Lower lobe of right lung (tissue), 2 donors: ENCODE measurements at places on chromosomes 2 and 18. TPM values are rescaled to one million over a fixed set of nuclear protein-coding genes. Genes with fewer than 3 reads are reported as not detected.

The SNTG2 gene
- total RNA-seq: 1.4 TPM

The TBR1 gene
- not detected for total RNA-seq

The KCNG2 gene
- total RNA-seq: 0.50 TPM

The GBX2 gene
- not detected for total RNA-seq

The GREB1 gene
- 2.3 TPM for total RNA-seq

The NEURL3 gene
- 0.27 TPM for total RNA-seq

The EFR3B gene
- 9.0 TPM for total RNA-seq

The TMEM17 gene
- 1.8 TPM for total RNA-seq

The ALLC gene
- not detected for total RNA-seq

The IL1R2 gene
- 23.3 TPM for total RNA-seq

The CD8B2 gene
- total RNA-seq: 0.21 TPM

The ALPG gene
- 0.53 TPM for total RNA-seq

The TWIST2 gene
- 8.4 TPM for total RNA-seq

The HOXD13 gene
- not detected for total RNA-seq

The SERPINB3 gene
- not detected for total RNA-seq

The ZNF396 gene
- 4.4 TPM for total RNA-seq

The CHRND gene
- total RNA-seq: not detected

The CDH2 gene
- 0.68 TPM for total RNA-seq

The CCDC142 gene
- total RNA-seq: 20.2 TPM

The GPR17 gene
- 0.18 TPM for total RNA-seq

The IL36RN gene
- not detected for total RNA-seq

The VIT gene
- 4.2 TPM for total RNA-seq

The XPO1 gene
- total RNA-seq: 111 TPM

The CYTIP gene
- 40.5 TPM for total RNA-seq

The LRRTM4 gene
- 0.77 TPM for total RNA-seq

The MFF gene
- total RNA-seq: 53.0 TPM

The RSAD2 gene
- 21.9 TPM for total RNA-seq

The C2orf68 gene
- 40.6 TPM for total RNA-seq

The PDE1A gene
- total RNA-seq: 5.2 TPM

The IL36G gene
- not detected for total RNA-seq

The PIEZO2 gene
- 11.1 TPM for total RNA-seq

The APCDD1 gene
- 33.4 TPM for total RNA-seq

The DSEL gene
- total RNA-seq: 11.1 TPM
